ENCODE measurements at places on chromosomes 13 and 19.

GRCh38 chr19:2962018-2962670 lies 15.2 kb upstream of the TLE6 start:
- DNase-seq = peak; percentile 90

GRCh38 chr13:108225440-108225839 lies 7.2 kb downstream of the ABHD13 start:
- DNase-seq = no peak

DNA sequence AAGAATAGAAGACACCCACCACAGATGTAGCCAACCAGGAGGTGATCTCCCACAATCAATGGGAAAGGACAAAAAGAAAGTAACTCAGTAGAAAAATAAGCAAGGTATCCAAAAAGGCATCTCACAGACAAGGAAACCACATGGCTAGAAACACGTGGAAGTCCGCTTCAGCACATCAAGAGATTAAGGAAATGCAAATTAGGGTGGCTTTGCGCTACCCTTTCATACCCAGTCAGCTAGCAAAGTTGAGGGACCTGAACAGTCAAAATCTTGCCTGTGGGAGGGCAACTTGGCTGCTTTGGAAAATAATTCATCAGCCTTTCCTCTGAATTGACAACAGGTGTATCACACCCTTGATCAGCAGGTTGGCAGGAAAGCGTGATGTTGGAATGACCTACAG lies 11.6 kb upstream of the UQCR11 start:
- DNase-seq = no peak

DNA sequence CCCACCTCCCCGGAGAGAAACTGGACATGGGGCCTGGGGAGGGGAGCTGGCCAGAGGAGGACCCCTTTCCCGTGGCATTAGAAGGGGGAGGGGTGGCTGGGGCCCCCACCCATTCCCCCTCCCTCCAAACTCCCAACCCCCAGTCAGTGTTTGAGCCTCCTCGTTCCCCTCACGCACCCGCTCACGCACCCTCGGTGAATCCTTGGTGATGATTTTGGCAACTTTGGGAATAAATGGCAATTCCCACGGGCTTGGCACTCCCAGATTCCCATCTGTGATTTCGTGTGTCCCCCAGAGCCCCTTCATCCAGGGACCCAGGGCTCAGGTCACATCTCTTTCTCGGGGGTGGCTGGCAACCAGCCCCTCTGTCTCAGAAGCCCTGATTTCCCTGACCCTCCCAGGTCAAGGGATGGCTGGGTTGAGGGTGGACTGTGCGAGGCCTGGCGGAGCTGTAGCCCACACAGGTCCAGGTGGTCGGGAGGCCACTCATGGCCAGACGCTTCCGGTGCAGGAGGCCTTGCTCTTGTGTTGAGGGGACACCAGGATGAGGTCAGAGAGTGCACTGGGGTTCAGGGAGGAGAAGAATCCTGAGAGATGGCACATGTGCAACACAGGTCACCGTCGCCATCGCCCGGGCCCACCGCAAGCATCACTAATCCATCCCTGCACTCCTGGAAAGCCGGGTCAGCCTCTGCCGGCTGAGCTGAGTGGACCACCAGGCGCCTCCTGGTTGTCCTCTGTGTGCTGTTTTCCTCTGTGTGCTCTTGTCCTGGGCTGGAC lies 20.7 kb downstream of the EPN1 start:
- DNase-seq = no peak

- DNase-seq = no peak
Measured at GRCh38 chr13:106246242-106246641, 289.2 kb downstream of the EFNB2 start.

DNA sequence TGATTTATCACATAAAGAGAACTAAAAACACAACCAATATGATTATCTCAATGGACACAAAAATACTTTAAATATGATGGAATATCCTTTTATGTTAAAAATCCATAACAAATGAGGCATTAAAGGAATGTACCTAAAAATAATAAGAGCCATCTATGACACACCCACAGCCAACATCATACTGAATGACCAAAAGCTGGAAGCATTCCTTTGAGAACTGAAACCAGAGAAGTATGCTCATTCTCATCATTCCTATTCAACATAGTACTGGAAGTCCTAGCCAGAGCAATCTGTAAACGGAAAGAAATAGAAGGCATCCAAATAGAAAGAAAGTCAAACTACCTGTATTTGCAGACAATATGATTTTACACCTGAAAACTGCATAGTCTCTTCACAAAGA lies 671.0 kb downstream of the SLITRK1 start:
- no peak for DNase-seq

DNA sequence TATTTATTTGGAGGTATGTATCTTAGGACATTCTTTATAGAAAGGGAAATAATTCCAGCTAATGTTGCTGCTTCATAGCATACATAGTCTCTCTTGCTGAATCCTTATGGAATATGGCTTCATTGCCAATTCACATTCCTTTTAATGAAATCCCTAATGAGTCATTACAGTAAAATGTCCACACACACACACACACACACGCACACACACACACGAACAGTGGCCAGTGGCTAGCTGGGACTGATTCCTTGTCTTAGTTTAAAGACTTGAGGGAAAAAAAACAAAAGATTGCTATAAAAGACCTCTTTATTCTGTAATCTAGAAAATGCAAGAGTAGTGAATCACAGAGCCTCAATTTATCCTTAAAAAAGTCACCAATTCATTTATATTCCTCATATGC lies 301.6 kb downstream of the SLITRK6 start:
- DNase-seq = no peak

GRCh38 chr13:51342706-51343105 lies 3.2 kb downstream of the SERPINE3 start:
- DNase-seq = peak; percentile 8

Data from suppressor macrophage treated with lipopolysaccharide for 4 hours (primary cell).